ENCODE measurements at places on chromosomes 2 and 18.
A peak's percentile ranks its signal among the peaks of the same experiment; 100 is the strongest.

DNA sequence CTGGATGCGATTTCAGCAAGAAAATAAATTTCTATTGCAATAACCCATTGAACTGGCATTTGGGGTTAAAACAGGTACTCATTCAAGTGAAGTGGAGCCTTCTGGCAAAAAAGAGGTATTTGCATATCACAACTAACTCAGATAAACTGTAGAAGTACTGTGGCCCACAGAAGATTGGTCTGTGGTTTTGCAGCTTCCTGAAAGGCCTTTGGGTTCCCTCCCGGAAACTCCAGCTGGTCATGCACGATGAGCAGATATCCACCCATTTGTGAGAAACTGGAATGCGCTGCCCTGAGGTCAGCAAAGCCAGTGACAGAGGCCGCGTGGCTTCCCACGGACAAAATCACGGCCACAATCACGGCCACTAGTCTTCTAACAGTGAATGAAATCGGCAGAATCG, 106.3 kb downstream of the EPHA4 start:
- no peak for DNase-seq
- H3K36me3 ChIP-seq: no peaks in the 10 kb centered on the region
- H3K4me3 ChIP-seq: no peak overlapping the region
- no peak overlapping the region for H3K27ac ChIP-seq

DNA sequence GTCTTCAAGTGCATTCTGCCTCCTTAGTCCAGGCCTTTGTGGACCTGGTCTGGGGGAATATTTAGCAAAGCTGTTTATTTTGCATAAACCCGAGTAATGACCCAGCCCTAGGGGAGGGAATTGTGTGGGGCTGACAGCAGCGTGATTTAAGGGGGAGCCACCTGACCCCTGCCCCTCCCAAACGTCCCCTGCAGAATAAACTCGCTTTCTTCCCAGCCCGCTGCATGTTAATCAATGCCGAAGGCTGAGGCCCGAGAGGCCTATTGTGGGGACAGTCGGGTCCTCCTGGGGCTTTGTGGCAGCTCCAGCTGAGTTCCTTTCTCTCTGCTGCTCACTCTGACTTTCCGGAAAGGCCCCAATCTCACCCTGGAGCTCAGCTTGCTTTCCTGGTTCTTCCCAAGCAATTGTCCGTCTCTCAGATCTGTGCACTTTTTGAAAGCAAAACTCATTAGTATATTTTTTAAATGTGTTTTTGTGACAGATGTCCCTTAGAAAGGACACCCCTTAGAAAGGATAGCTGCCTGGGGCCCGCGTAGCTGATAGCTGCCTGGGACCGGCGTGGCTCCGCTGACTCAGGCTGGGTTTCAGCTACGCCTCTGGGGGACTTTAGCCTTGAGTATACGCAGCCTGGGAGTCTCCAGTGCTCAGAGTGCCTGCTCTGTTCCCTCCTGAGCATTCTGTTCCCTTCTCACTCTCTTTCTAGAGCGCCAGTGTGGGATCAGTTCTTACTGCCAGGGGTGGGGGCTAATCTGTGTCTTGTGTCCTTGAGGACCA, 158.3 kb downstream of the GLI2 start:
- H3K27ac ChIP-seq: peak overlapping the region; percentile 91
- no peaks in the 10 kb centered on the region for H3K27me3 ChIP-seq
- H3K4me1 ChIP-seq: peaks cover 44% of the 10 kb centered on the region
- H3K4me3 ChIP-seq: no peak overlapping the region
- no peak for DNase-seq

- H3K4me1 ChIP-seq: peaks cover 28% of the 10 kb centered on the region
- peak overlapping the region; percentile 27 for H3K4me3 ChIP-seq
- DNase-seq: no peak
- H3K36me3 ChIP-seq: no peaks in the 10 kb centered on the region
- no peaks in the 10 kb centered on the region for H3K27me3 ChIP-seq
Observed at GRCh38 chr2:37326866-37327634, 2.4 kb upstream of the PRKD3 start.

DNA sequence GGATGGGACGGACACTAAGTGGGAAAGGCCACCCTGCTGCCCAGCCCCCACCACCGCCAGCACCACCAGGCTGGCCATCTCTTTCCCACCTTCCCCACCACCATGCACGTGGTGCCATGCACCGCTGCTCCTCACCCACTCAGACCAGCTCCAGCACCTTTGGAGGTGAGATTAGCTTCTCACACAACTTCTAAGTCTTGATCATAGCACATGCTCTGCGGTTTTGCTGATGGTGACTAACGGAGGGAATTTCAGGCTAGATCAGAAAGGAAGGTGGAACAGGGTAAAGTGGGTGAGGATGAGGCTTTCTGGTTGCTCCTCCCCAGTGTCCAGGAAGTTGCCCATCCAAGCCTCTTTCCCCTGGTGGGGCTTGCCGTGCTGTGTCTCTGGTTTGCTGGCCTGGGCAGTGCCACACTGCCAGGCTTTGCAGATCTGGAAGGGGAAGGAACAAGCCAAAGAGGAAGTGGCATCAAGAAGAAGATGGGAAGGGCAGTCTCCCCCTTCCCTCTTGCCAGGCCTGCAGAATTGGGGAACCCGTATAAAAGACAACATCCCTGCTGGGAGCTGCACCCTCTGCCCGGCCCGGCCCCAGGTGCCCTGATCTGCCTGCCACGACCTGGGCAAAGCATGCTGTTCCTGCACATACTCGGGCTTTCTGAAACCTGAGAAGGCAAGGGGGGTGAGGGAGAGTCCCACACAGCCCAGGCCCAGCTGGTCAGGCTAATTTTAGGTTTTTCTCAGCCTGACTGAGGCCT, 44.3 kb upstream of the CAB39 start:
- no peak for DNase-seq
- H3K4me3 ChIP-seq: no peak overlapping the region
- no peaks in the 10 kb centered on the region for H3K27me3 ChIP-seq
- H3K4me1 ChIP-seq: peaks cover 14% of the 10 kb centered on the region

DNA sequence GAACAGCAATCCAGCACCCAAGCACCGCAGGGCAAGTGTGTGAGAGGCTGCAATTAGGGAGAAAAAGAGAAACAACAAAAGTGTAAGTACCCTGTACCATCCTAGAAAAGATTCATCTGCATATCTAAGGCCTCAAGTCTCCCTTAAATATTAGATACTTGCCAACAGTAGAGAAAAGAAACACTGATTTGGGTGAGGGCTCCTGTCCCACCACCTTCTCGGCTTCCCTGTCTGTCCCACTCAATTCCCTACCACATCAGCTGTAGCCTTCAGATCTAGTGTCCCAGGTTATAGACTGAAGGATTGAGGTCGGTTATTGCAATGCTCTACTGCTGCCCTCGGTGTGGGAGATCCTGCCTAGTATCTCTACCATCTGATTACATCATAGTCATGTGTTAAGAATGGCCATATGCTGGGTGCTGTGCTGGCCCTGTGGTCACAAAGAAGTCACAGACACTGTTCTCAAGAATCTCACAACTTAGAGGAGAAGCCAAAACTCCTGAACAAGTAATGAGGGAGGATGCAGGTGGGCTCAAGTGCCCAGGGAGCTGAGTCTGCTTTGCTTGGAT, 2.5 kb downstream of the RAX start:
- no peak overlapping the region for H3K27ac ChIP-seq
- H3K27me3 ChIP-seq: peaks cover 91% of the 10 kb centered on the region
- no peaks in the 10 kb centered on the region for H3K36me3 ChIP-seq
- no peak for DNase-seq
- H3K4me1 ChIP-seq: peaks cover 24% of the 10 kb centered on the region

DNA sequence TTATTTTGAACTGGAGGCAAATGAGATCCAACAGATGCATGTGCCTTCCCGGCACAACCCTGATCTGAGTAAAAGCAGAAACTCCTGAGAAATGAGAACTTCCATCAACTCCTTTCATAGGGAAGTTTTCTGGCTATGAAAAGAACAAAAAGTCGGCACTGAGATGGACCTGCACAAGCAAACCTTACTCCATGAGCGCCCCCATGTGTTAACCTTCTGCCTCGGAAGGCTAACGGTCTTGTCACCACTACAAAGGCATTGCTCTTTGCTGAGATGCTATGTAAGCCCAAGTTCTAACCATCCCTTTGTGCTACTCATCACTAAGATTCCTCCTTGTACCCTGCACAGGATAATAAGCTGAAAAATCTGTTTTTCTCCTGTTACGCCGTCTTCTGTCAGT, 57.3 kb upstream of the SULT1C3 start:
- no peaks in the 10 kb centered on the region for H3K4me1 ChIP-seq
- H3K27ac ChIP-seq: no peak overlapping the region
- no peak for DNase-seq
- H3K36me3 ChIP-seq: no peaks in the 10 kb centered on the region
- peaks cover 3% of the 10 kb centered on the region for H3K27me3 ChIP-seq

DNA sequence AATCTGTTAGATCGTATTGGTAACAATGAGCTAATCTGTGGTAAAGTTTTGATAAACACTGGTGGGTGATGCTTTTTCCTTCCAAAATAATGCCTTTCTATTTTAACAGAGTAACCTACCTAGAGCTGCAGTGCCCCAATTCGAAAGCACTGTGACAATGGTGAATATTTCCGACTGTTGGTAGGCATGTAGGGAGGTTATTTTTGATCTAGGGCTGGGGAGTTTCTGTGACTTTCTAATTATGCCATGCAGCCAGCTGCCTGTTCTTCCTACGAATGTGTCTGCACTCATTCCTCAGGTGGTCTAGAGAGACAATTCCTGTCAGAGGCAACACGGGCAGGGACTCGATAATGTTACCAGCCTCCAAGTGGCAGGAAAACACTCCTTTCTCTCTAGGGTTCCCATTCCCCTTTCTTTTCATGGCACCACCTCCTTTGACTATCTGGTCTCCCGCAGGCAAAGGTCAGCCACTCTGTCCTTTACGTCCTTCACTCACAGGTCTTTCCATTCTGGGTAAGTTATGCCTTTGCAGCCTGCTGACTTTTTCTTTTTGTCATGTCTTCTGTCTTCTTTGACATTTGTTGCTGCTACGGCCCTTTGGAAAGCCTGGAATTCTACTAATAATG, 167.2 kb upstream of the MGAT5 start:
- H3K27me3 ChIP-seq: peaks cover 3% of the 10 kb centered on the region
- no peak for DNase-seq
- no peak overlapping the region for H3K27ac ChIP-seq
- no peak overlapping the region for H3K4me3 ChIP-seq
- H3K4me1 ChIP-seq: no peaks in the 10 kb centered on the region

DNA sequence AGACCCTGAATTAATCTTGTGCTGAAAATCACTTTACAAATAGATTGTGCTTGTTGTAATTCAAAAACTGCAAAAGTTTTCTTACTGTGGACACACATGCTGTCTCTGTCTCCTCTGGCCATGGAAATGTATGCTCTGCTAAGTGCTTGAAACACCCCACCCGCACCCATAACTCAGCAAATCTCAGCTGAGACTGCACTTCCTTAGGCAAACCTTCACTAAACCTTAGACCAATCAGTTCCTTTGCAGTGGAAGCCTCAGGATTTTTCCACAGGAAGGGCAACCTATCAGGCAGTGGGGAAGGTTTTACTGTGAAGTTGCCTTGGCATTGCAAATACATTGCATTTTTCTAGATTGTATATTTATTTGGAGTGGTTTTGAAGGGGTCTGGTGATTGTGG, 62.2 kb upstream of the PLA2R1 start:
- no peaks in the 10 kb centered on the region for H3K27me3 ChIP-seq
- peaks cover 20% of the 10 kb centered on the region for H3K4me1 ChIP-seq
- H3K36me3 ChIP-seq: no peaks in the 10 kb centered on the region
- no peak overlapping the region for H3K27ac ChIP-seq
- no peak overlapping the region for H3K4me3 ChIP-seq

DNA sequence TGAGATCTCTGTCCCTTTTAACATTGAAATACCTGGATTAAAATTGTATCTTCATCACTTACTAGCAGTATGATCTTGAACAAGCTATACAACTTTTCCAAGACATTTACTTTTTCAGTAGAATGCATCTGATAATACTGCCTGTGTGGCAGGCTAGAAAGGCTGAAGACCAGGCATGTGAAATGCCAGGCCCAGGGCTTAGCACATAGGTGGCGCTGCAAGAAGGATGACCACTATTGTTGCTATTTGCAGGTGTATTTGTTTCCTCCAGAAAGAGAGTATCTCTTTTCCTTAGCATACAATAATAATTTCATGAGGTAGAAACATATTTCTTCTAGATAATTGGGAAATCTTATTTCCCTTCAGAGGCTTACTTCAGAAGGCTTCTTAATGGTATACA, 331.3 kb downstream of the THSD7B start:
- no peak overlapping the region for H3K27ac ChIP-seq
- H3K4me1 ChIP-seq: no peaks in the 10 kb centered on the region
- no peak for DNase-seq
- no peak overlapping the region for H3K4me3 ChIP-seq

GRCh38 chr2:120820953-120821279, 85.2 kb downstream of the GLI2 start:
- peak overlapping the region; percentile 30 for H3K4me3 ChIP-seq
- no peak for DNase-seq
- peaks cover 2% of the 10 kb centered on the region for H3K36me3 ChIP-seq
- peak overlapping the region; percentile 51 for H3K27ac ChIP-seq

DNA sequence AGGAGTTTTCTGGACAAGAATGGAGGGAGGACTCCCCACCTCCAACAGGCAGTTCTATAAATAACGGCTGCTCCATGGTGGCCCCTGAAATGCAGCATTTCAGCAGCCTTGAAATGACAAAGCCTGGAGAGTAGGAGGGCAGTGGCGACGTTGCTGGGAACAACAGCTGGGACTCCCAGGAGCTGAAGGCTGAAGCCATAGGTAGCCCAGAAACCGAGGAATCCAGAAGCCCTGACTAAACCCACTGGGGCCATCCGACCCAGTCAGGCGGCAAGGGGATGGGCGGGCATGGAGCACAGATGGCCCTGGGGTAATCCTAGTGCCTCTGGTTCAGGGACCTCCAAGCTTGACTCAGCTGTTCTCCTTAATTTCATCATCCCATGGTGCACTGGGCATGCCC, 9.0 kb downstream of the PRKAG3 start:
- peaks cover 14% of the 10 kb centered on the region for H3K36me3 ChIP-seq
- no peaks in the 10 kb centered on the region for H3K4me1 ChIP-seq
- peaks cover 4% of the 10 kb centered on the region for H3K27me3 ChIP-seq

DNA sequence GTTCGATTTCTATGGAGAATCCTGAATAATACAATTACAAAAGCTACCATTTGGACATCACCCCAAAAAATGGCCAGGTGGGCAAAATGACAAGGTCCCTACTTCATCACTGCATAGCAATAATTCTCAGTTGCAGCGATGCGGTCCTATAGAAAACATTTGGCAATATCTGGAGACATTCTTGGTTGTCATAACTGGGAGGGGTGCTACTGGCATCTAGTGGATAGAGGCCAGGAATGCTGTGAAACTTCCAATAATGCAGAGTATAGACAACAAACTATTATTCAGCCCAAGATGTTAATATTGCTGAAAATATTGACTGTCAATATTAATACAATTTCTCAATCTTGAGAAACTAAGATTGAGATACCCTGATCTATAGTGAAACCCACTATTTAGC, 637.8 kb upstream of the PKDCC start:
- no peak overlapping the region for H3K27ac ChIP-seq
- no peak for DNase-seq
- H3K4me3 ChIP-seq: no peak overlapping the region
- H3K36me3 ChIP-seq: peaks cover 11% of the 10 kb centered on the region

DNA sequence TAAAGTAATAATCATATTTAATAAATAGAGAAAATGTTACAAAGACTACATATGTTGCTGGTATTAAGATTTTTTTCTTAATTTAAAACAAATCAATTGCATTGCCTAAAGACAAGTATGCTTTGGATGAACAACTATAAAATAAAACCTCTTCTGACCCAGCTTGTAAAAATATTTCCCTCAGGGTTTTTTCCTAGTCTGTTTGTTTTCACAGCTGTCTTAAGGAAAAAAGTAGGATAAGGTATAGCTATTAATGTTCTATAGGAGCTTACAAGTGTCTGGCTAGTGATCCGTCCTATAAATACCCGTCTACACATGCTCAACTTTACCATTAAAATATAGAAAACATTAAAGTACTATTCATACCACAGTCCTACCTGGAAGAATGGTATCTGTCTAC, 97.1 kb downstream of the NOL10 start:
- H3K27ac ChIP-seq: peak overlapping the region; percentile 33
- H3K4me1 ChIP-seq: peaks cover 50% of the 10 kb centered on the region
- DNase-seq: no peak
- H3K4me3 ChIP-seq: no peak overlapping the region
- H3K36me3 ChIP-seq: peaks cover 46% of the 10 kb centered on the region

Data from mesothelial cell of epicardium (in vitro differentiated cells).